ENCODE measurements at places on chromosomes 6 and 20.

DNA sequence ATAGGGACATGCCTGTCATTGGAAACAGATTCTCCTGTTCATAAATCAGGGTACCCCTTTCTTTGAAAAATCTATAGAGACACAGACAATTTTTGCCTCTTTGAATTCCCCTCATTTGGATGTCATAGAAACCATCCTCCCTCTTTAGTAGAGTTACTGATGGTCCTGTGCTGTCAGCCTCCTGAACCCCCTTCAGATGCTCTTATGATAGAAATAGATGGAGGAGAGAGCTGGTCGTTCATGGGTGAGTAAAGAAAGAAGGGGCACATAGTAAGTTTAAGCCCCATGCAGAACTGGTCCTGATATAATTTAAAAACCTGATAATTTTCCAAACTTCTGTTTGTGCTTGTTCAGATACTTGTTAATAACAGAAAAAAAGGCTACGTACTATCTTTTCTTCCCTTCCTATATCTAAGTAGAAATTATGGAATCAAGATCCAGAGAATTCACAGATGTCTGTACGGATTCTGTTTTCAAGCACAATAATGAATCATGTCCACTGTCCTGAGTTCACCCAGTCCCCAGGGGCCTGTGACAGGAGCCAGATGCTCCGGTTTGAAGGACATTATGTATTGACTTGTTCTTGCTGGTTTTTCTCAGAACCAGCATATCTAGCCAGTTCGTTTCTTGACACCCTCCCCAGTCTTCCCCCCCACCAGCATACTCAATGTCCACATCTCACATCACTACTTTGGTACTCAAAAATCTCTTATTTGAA is 78.1 kb downstream of the NCOA7 start:
- DNase-seq = no peak

GRCh38 chr6:124986164-124986563 is 23.9 kb downstream of the RNF217 start:
- DNase-seq = no peak

DNA sequence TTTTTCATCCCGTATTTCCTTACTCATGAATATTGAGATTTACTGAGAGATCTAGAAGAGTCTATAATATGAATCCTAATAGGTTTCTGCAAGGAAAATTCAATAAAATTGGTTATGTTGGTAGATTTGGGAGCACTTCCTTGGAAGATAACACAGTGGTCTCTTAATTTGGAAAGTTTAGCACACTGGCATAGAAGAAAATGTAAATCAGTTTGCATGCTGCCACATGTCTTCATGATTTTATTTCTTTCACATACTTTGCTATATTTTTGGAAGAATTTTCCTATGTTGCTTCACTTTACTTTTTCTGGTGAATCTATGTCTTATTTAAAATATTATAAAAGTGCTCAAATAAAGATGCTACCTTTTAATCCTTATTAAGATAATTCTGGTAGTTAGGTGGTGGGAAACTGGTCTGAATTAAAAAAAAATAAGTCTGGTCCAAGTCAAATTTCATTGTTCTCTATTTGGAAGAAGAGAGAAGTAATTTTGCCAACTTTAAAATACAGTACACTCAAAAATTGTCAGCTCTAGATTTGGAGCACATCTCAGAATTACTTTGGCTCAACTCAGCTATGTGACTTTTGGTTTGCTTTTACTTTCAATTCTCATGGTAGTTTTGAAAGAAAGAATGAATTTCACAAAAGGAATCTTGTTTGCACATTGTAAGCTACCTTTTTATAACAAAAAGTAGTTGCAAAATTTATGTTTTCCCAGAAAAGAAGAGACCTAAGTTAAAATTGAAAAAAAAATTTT is 197.3 kb downstream of the CENPW start:
- no peak for DNase-seq

- peak; percentile 48 for DNase-seq
These were observed 3.5 kb downstream of the SOBP start for GRCh38 chr6:107493158-107494057.

GRCh38 chr6:17096652-17097051 is 5.2 kb upstream of the STMND1 start:
- DNase-seq = no peak

GRCh38 chr20:34403908-34404307 is 40.8 kb downstream of the ITCH start:
- no peak for DNase-seq

- no peak for DNase-seq
These were observed 26.2 kb downstream of the VSTM2L start for GRCh38 chr20:37928996-37929682.

DNA sequence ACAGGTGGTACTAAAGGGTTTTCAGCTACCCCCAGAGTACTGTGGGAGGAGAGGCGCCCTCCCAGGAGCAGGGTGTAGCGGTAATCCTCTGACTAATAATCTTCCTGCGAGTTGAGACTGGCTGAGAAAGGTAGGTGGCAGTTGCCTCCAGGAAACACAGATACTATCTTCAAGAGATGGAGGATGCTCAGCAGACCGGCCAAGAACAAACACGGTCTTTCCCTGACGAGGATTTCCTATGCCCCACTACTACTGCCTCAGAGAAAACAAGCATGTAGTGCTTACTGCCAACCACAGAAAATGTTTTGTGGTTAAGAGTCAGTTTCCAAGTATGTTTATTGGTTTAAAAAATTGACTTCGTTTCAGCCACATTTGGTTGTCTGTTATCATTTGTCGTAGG is 26.8 kb downstream of the C6orf89 start:
- DNase-seq = no peak

- no peak for DNase-seq
These were observed 503.9 kb downstream of the CD83 start for GRCh38 chr6:14621518-14621917.

- DNase-seq = no peak
These were observed 21.2 kb upstream of the PYGB start for GRCh38 chr20:25226433-25227316.

DNA sequence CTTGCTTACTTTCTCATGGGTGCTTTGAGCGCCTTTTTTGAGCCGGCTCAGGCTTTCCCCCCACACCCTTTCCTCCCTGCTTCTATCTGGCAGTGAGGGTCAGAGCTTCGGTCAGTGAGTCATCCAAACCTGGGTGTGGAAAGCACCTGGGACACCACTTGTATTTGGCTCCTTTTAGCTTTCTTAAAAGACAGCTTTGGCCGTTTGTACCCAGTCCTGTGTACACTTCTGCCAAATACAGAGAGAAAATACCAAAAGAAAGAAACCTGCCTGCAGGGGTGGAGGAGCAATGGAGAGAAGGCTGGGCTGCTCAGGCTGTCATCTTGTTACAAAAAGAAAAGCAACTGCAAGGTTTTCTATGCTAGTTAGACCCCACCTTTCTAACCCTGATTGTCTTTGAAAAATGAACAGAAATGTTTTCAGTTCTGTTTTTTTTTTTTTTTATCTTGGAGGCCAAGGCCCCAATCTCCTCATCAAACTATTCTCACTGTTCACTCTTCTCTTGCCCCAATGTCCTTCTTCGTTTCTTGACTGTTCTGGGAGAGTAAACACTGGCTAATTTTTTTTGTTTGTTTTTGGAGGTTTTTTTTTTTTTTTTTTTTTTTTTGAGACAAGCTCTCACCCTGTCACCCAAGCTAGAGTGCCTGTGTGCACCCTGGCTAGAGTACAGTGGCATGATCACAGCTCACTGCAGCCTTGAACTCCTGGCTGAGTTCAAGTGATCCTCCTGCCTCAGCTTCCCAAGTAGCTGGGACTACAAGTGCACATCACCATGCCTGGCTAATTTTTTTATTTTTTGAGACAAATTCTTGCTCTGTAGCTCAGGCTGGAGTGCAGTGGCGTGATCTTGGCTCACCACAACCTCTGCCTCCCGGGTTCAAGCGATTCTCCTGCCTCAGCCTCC is 76.4 kb downstream of the SSR1 start:
- no peak for DNase-seq

DNA sequence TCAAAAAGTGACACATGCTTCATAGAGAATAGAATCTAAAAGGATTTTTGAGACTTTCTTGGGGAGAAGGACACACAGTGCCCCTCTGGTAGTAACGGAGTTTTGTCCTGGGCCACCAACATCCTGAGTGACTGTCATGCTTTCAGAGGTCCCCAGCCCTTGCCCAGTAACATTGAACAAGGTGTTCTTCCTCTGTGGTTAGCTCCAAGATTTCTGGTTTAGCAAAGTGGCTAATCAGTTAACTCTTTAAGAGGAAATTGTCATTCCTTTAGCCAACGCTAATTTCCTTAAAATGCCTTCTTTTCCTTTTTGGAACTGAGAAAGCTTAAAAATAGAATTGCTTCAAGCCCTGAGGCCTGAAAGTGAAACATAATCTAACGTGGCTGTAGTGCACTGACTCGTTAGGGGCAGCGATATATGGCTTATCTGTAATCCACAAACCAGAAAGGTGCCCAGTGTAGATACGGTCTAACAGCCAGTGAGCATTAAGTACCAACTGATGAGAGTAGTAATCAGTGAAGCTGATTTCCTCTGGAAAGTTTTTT is 7.8 kb downstream of the E2F3 start:
- no peak for DNase-seq

GRCh38 chr6:107666981-107667601 is 157.0 kb downstream of the SCML4 start:
- no peak for DNase-seq

DNA sequence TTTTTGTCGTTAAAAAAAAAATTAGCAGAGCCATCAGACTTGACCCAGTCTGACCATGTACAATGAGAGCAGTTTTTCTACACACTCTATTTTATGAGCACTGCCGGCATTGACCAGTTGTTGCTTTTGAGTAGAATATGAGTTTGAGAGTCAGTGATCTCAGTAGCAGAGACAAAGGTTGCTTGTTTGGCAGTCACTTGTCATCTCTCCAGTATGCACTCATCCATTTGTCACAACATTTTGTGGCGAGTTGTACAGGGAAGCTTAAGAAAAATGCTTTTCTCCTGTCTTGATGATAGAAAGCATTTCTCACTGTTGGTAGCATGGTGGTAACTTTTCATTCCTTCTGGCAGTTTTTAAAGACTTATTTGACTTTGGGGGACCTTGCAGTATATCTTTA is 159.9 kb downstream of the MMS22L start:
- DNase-seq = no peak

DNA sequence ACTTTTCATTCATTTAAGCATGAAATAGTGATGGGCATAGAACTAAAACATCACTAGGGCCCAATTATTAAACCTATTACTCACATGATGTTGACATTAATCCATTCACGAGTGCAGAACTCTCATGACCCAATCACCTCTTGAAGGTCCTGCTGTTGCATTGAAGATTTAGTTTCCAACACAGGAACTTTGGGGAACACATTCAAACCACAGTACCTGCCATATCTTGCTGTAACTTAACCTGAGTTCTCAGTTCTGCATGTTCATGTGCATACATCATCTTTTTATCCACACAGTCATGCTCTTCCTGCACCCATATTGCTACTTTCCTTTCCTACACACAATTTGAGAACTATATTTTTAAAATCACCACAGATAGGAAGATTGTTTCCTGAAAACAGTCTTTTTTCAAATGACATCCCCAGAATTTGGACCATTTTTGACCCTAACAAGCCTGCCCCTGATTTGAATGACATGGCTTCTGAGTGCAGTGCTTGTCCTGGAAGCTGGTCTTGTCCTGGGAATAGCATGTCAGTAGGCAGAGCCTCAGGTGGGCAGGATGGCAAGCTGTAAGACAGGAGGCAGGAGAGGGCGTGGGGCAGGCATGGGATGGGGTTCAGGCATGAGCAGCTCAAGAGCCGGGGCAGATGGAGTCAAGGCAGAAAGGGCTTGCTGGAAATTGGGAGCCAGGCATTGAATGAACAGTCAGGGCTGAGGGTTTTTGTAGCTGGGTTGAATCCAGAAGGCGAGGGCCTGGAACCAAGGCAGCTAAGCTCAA is 49.2 kb upstream of the FOXC1 start:
- no peak for DNase-seq

DNA sequence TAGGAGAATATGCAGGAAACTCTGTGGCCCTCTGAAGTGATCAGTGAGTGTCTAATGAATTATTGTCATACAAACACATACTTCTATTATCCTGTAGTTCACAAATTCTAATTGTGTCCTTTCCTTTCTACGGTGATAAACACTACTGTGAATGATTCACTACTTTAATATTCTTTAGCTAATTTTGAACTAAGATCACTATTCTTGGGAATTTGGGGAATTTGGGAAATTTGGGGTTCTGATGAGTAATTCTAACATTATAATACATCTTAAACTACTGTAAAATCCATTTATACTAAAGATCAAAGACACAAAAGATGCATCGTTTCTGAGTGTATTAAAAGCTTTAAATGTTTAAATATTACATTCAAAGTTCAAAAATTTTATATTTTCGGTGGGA is 1287.2 kb upstream of the CITED2 start:
- no peak for DNase-seq

DNA sequence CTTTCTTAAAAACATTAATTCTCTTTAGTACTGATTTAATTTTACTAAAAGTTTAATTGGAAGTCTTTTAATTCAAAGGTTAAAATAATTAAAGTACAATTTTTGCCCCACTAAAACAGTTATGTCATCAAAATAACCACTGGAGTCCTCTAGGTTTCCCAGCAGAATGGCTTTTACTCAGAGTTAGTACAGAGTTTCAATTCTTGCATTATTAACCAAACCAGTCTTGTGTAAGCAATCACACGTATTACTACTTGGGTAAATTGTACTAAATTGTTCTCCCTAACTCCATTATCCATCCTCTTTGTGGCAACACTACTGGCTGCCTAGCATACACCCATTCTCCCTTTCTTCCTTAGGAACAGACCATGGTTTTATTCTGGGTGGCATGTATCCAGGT is 36.9 kb downstream of the CDK19 start:
- DNase-seq = no peak

DNA sequence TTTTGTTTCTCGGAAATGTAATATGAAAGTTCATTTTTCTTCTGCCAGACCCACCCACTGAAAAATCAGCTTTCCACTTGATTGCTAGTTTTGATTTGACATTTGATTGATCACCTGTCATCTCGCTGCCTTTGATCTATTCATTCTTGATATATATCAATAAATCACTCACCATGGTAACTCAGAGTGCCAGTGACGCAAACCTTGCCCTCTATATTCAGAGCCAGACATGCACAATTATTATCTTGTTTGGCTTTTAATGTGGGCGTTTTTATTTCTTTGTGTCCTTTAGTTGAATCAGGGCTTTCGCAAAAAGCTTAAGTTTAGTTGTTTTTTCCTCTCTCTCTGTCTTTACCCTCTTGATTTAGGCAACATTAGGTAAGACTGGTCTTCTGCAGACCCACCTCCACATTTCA is 2.0 kb downstream of the TSHZ2 start:
- no peak for DNase-seq

GRCh38 chr6:154842833-154843232 is 109.6 kb downstream of the SCAF8 start:
- peak; percentile 29 for DNase-seq
